ENCODE measurements at places on chromosomes 1 and 21.

GRCh38 chr1:81192647-81193642 lies 607.8 kb upstream of the ADGRL2 start:
- DNase-seq, result no peak

DNA sequence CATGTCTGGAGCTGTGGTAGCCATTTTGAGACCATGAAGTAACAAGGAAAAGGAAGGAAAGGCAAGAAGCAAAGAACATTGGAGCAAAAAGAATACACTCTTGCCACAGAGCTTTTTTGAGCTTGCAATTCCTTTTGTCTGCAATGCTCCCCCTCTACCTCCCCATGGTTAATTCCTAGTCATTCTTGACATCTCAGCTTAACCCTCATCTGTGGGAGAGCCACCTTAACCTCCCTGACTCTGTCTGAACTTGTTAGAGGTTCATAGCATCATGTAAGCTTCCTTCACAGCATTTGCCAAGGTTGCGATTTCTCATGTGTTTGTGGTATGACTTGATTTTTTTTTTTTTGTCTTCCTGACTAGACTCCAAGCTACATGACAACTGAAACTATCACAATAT lies 564.1 kb upstream of the PLXNA2 start:
- DNase-seq, result no peak

GRCh38 chr1:44111861-44112260 lies 6.8 kb upstream of the KLF17 start:
- no peak for DNase-seq

- no peak for DNase-seq
These were observed 1.1 kb downstream of the MIA3 start for GRCh38 chr1:222618880-222619596.

- no peak for DNase-seq
These were observed 27.5 kb downstream of the SLC2A1 start for GRCh38 chr1:42931108-42931539.

DNA sequence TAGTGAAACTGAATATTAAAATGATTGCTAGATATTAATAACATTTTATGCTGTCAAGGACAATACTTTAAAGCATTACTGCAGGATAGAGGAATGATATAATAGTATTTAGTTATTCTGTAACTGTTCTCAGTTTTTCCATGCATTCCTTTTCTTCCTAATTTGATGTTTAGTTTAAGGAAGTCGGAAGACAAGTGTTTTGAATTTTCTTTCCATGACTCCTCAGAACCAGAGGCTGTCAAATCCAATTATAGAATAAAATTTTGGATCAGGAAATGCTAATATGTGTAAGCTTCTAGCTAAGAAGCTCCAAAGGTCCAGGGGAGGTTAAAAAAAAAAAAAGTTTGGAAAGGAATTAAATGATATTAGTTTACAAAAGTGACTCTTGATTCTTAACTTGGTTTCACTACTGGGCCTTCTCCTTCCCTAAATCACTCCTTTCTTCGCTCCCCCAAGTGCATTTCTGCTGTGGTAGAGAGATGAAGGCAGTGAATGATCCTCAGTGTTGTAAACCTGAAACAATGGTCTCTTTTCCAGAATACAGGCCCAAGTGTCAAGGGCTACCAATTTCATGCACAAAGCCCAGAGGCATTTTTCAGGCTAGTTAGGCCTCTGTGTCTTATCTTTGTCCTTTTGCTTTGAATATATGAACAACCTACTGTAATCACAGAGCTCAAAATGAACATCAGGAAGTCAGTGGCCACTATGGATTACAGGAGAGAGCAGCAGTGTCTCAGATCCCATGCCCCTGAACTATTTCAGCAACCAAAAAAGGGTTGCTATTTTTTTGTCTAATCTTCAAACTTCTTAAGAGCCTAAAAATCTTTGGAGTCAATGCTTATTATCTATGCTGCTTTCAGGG lies 6.2 kb downstream of the ADSS2 start:
- DNase-seq, result no peak

- DNase-seq, result no peak
These were observed 184.4 kb downstream of the MRPL39 start for GRCh38 chr21:25422610-25423608.

- DNase-seq, result no peak
These were observed 126.8 kb downstream of the PLXNA2 start for GRCh38 chr1:208117409-208117808.

GRCh38 chr1:21244986-21245687 lies 45.1 kb downstream of the ECE1 start:
- DNase-seq, result no peak

DNA sequence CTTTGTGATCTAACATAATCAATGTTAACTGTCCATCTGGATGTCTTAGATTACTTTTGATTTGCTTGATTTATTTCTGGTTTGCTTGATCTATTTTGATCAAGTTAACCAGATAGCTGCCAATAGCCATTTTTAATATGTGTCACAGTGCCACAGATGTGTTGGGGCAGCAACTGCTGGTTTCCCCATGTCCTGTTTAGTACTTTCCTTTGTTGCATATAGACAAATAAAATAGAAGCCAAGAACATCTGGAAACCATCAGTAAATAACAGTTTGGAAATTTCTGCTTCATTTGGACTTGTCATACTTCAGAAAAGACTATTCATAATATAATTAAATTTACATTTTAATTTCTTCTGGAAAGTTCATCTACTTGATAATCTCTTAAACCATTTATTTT lies 145.6 kb upstream of the C21orf91 start:
- DNase-seq, result no peak

DNA sequence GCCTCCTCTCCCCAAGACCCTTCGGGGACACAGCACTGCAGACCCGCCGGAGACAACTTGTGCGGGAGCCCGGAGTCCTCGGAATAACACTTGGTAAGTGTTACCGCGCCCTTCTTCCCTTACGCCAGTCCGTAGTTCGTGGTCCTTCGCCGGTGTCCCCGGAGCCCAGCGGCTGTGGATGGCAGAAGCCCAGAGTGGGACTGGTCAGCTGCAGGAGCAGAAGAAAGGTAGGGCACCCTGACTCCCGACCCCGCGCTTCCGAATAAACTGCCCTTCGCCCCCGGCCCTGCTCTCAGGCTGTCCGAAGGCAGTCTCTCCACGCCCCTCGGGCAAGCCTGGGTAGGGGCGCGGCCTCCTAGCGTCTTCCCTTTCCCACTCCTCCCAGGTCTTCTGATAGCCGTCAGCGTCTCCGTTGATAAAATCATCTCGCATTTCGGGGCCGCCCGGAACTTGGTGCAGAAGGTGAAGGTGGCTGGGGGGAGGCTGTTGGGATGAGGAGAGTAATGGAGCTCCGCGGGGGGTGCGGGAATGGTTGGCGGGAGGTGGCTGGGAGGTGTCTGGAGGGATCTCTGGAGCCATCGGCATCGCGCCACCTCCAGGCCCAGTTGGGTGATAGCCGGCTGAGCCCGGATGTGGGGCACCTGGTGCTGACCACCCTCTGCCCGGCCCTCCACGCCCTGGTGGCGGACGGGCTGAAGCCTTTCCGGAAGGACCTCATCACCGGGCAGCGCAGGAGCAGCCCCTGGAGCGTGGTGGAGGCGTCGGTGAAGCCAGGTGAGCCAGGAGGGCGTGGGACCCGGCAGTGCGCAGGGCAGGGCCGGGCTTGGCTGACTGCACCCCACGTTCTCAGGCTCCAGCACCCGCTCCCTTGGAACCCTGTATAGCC lies 4.3 kb downstream of the RUSC1 start:
- DNase-seq, result no peak

- DNase-seq, result peak; percentile 34
These were observed 2.8 kb upstream of the EFHD2 start for GRCh38 chr1:15406614-15407559.

- DNase-seq, result no peak
These were observed 21.7 kb upstream of the LRRC47 start for GRCh38 chr1:3817821-3818597.

- no peak for DNase-seq
These were observed 250.4 kb upstream of the HOOK1 start for GRCh38 chr1:59564192-59564891.

DNA sequence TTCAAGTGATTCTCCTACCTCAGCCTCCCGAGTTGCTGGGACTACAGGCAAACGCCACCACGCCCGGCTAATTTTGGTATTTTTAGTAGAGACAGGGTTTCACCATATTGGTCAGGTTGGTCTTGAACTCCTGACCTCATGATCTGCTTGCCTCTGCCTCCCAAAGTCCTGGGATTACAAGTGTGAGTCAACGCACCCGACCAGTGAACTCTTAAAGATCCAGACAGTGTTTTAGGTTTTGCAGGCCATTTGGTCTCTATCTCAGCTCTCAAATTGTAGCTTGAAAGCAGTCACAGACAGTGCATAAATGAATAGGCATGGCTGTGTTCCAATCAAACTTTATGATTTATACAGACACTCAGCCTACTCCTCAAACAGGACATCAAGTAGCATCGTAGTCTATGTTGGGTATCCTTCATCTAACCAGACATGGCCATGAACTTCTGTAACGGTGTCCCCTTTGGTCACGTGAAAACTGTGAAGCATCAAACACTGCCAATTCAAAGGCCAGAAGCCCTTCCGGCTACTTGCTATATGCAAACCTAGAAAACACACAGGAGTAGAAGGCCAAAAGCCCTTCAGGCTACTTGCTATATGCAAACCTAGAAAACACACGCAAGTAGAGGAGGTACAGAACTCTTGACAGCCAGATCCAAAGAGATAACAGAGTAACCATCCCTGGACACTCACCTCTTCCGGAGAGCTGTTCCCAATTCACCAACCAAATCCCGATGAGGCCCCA lies 3.1 kb downstream of the FUCA1 start:
- no peak for DNase-seq

DNA sequence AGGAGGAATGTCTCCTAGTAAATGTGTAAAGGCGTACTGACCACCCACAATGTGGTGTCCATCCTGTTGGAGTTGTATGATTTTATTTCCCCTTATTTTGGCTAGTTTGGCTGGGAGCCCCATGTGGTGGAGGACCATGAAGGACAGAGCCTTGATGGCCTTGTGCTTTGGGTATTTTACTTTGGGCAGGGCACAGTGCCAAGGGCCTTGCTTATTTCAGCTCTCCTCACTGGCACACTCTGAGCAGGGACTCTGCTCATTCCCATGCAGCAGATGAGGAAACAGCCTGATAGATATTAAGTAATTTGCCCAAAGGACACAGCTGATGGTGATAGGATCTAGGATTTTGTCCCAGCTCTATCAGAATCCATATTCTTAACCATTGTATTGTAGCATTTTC lies 50.2 kb downstream of the SMYD2 start:
- no peak for DNase-seq

DNA sequence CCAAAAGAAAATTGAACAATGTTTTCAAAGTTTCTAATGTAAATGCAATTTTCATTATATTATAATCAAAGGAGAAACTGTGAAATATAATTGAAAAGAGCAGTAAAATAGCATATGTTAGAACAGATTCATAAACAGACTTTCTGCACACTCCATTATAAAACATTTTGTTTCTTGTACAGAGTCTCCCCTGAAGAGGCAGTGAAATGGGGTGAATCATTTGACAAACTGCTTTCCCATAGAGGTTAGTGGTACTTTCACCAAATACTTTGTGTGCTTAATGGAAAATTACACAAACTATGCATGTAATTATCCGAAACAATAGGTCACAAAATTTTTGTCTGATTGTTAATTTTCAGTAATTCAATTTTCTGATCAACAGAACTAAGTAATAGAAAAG lies 1.9 kb downstream of the RGS18 start:
- no peak for DNase-seq

GRCh38 chr1:169044296-169044695 lies 62.2 kb upstream of the ATP1B1 start:
- DNase-seq, result no peak

- no peak for DNase-seq
These were observed 71.8 kb downstream of the CD58 start for GRCh38 chr1:116498789-116499628.

DNA sequence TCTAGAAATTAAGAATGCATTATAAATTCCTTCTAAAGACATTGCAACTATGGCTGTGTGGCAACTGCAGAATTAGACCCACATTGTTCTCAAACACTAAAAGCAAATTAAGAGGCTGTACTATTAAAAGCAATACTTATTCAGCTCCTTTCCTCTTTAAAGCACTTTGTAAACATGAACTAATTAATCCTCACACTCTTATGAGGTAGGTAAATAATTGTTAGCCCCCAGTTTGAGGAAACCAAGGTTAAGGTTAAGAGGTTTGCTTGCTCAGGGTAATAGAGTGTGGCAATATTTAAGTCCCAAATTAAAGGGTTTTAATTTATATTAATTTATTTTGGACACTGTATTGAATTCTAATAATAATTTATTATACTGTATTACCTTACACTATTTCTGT lies 553.8 kb downstream of the LRRIQ3 start:
- no peak for DNase-seq

All from retinal pigment epithelial cell (primary cell).